Stimulated activated CD4-positive, alpha-beta T cell treated with anti-CD3 and anti-CD28 coated beads, TNF-alpha, amount 100 ng/mL, for 1 hour (primary cell): ENCODE measurements at places on chromosomes 4 and X.

DNA sequence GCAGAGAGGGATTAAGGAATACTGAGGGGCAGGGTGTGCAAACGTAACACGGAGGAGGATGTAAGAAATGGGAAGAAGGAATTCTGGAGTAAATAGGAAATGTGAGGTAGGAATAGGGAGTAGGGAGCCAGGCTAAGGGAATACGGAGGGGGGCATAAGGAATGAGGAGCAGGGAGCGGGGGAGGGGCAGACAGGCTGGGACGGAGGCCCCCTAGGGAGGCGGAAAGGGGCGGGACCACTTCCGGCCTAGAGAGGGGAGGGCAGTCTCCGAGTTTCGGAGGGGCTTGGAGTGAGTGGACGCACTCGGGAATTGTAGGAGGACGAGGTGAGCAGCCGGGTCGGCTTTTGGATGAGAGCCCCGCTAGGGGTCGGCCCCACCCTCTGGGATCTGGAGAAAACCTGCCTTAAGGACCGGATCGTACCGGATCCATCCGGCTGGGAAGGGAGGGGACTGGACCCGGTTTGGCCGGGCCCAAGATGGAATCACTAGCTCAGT, 612 bp downstream of the MAGED2 start:
- peak; percentile 22 for DNase-seq

- DNase-seq, result no peak
Observed at GRCh38 chrX:26848511-26848910, 614.6 kb downstream of the PPP4R3C start.

GRCh38 chrX:68789966-68790365, 38.9 kb upstream of the EFNB1 start:
- no peak for DNase-seq

GRCh38 chr4:6111354-6111960, 88.9 kb downstream of the JAKMIP1 start:
- DNase-seq, result no peak

DNA sequence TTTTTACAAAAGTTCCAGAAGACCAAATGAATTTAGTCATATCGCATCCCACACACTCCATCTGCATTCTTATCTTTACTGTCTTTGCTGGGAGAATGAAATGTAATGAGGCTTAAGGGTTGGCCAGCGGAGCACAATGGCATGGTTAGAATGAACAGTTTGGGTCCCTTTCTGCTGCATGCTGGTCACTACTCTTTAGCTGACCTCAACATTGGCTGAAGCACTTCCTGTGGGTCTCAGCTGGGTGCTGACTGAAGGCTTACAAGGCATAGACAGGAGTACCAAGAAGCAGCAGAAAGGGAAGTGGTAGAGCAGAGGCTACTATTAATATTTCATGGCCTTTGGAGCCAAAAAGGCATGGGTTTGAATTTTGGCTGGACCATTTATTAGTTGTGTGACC, 159.4 kb upstream of the GPC4 start:
- DNase-seq, result no peak

- no peak for DNase-seq
Observed at GRCh38 chrX:40521868-40522450, 58.8 kb upstream of the ATP6AP2 start.

GRCh38 chrX:128634754-128635153, 582.6 kb upstream of the ACTRT1 start:
- no peak for DNase-seq

GRCh38 chr4:168900080-168900479, 110.0 kb downstream of the CBR4 start:
- no peak for DNase-seq

- no peak for DNase-seq
Observed at GRCh38 chrX:12223650-12224049, 85.4 kb downstream of the FRMPD4 start.

- DNase-seq, result no peak
Observed at GRCh38 chrX:53251307-53251706, 26.3 kb upstream of the KDM5C start.

- no peak for DNase-seq
Observed at GRCh38 chrX:87517571-87518141, at the start of gene KLHL4. TSS of gene KLHL4 (plus strand) at chrX:87517802. CDS start at chrX:87517894, 92 bp downstream.

- no peak for DNase-seq
Observed at GRCh38 chrX:153968255-153968654, 3.4 kb downstream of the HCFC1 start.

DNA sequence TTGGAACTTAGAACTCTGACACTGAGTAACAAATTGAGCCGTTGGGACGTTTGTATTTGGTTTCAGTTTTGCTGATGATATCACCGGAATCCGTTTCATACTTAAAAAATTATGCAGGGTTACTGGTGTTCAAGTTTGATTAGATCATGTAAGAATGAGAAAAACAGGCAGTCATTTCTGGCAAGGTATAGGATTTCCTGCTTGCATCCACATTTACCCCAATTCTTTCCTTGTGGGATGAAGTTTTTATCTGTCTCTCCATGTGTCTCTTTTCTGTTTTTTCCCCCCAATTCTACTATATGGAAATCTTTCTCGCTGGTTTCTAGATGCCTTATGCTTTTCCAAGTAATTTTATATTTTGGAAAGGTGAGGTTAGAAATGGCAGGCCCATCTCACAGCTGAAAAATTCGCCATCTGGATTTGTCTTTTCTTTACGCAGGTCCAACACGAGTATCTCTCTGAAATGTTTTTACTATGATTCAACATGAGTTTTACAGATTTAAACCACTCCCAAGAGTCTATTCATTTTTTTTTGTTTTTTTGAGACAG, 197.9 kb downstream of the SHOX start:
- no peak for DNase-seq

DNA sequence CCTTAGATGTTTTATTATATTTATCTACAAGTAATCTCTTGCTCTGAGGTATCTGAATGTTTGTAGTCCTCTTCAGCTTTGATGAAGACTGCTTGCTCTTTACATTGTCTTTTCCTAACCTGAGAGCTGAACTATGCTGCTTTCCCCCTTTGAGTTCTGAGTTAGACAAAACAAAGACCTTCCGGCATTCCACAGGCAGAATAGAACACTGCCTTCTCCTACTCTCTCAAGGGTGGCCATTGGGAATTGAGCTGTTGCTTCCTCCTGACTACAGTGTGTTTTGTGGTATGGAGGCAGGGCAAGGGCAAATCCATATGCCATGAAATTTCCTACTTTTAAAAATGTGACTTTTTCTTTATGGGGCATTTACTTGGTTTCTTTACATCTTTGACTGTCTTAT, 841.0 kb downstream of the FAM133A start:
- DNase-seq, result no peak

DNA sequence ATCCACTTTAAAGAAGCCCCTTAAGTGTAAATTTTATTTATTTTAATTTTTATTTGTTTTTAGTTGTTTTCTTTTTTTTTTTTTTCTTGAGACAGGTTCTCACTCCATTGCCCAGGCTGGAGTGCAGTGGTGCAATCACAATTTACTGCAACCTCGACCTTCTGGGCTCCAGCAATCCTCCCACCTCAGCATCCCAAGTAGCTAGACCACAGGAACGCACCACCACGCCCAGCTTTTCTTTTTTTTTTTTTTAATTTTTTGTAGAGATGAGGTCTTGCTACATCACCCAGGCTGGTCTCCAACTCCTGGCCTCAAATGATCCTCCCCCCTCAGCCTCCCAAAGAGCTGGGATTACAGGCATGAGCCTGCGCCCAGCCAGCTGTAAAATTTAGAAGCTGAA, 6.0 kb downstream of the SAT1 start:
- no peak for DNase-seq

DNA sequence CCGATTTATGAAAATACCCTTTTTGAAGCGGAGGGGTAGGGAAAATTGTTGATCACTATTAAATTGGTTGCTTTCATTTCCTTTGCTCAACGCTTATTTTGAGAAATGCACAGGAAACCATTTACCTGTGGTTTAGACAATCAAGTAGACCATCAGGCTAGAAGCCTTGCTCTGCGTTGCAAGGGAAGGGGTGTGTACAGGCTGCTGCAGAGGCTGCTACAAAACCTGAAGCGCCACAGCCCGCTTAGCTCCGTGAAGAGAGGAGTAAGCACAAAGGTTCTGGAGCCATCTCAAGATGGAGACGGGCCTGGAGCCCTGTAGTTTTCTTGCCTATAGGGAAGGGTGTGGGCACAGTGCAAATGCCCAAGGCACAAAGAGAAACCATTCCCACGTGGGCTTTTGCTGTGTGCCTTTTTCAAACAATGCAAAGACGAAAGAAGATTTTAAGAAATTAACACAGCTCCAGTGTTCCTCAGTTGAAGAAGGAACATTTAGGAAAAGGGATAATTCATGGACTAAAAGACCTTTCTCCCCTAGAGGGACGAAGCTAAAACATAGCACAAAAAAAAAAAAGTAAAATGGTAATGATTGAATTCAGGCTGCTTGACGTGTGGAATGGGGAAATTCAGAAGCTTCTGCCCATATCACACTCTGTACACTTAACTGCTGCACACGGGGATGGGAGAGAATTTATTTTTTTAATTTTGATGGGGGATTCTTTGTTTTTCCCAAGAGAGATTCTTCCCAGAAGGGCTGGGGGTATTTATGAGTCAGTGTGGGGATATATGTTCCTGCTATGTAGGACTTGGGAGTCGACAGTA, 3.5 kb downstream of the TMSB4X start:
- peak; percentile 63 for DNase-seq

DNA sequence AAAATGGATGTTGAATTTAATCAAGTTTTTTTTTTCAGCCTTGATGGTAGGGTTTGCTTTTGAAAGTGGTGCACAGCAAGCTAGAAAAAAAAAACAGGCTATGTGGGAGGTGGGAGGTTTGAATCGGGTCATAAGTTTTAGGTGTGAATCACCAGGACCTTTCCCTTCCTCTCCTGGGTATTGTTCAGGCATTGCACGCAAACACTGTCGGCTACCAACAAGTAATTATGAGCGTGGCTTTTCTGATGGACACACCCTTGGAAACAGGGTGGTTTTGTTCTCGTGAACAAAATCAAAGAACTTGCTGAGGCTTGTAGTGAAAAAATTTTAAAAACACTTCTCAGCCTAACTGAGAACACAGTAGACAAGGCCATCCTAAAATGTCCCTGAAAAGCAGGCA, 18.1 kb downstream of the PIR start:
- DNase-seq, result no peak

GRCh38 chr4:96473246-96473645, 633.4 kb downstream of the PDHA2 start:
- no peak for DNase-seq

- no peak for DNase-seq
Observed at GRCh38 chr4:128560754-128561495, 248.6 kb upstream of the JADE1 start.

DNA sequence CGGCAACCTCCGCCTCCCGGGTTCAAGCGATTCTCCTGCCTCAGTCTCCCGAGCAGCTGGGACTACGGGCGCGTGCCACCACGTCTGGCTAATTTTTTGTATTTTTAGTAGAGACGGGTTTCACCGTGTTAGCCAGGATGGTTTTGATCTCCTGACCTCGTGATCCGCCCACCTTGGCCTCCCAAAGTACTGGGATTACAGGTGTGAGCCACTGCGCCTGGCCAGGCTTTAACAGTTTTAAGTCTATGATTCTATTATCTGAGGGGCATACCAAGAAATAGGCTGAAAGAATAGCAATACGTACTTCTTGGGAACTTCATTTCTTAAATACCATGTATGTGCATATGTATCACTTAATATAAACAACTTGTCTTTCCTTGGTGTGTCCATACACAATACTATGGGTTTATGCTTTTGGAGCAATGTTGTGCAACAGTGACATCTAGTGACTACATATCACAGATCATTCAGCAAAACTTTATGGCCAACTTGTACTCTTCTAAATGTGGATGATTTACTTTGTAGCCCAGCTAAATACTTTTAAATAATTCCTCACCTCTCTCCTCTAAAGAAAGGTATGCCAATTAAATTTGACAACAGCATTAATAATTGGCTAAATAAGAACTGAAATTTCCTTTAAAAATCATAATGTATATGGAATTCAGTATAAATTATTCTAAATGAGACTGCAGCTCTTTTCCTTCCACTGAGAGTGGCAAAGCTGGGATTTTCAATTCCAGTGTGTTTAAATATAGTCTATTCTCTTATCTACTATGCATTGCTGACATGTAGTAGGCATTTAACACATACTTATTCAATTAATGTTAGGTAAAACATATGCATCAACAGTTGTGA, 10.4 kb downstream of the SLC9B1 start:
- DNase-seq, result no peak

GRCh38 chr4:111854494-111855087, 290.7 kb upstream of the FAM241A start:
- no peak for DNase-seq

- DNase-seq, result no peak
Observed at GRCh38 chrX:15854080-15854655, 445 bp downstream of the AP1S2 start.

DNA sequence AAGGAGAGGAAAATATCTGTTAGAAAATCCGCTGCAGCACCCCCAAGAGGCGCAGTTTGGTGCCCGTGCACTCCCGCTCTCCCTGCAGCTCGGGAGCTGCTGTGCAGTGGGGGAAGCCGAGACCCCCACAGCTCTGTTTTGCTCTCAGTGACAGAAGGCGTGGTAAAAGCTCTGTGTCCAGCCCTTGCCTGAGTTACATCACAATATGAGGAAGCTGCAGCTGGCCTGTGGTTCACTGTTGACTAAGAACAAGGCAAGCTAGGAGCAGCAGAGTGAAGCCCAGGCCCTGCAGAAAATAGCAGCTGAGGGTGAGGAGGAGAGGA, 88.5 kb upstream of the ADRA2C start:
- no peak for DNase-seq

GRCh38 chrX:17579026-17579425, 158.3 kb upstream of the SCML1 start:
- no peak for DNase-seq

GRCh38 chr4:3416270-3416669, 25.5 kb upstream of the HGFAC start:
- no peak for DNase-seq

GRCh38 chr4:4585012-4585670, 43.3 kb upstream of the STX18 start:
- no peak for DNase-seq

DNA sequence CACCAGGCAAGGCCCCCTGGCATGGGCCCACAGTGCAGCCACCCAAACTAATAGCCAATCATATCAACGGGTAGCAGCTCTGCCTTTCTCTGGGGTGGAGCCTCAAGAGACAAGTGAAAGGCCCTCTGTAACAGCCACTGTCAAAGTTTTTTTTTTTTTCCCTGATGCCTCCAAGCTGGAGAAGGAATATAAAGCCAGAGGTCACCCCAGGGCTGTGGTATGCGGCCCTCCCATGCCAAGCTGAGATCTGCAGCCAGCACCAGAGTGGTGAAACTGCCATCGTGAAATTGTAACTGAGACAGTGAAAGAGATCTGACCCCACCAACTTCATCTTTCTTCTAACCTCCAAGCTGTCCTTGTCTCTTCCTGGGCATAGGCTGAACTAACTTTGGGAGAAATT, 407.0 kb downstream of the KLHL4 start:
- no peak for DNase-seq

DNA sequence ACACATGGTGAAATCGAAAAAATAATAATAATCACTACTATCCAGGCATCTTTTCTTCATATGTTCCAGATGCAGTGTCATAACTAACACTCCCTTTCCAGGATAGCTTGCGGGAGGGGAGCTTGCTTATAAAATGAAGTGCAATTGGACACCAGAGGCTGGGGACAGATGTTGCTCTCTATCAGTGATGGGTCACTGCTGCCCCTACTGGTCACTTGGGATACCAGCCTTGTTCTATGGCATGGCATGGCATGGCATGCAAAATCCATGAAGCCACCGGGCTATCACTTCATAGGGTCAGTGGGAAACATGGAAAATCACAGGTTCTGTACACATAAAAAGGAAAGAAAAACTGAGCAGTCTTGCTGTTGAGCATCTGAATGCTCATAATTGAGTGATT, 168.1 kb downstream of the GLRA2 start:
- DNase-seq, result no peak

- DNase-seq, result no peak
Observed at GRCh38 chr4:185920171-185920570, 108.2 kb upstream of the SORBS2 start.
